NCI-H2081 treated with DMSO at 0.1 percent for 48 hours (cell line): ENCODE measurements at places on chromosomes 12 and 14.
A peak's percentile ranks its signal among the peaks of the same experiment; 100 is the strongest.

DNA sequence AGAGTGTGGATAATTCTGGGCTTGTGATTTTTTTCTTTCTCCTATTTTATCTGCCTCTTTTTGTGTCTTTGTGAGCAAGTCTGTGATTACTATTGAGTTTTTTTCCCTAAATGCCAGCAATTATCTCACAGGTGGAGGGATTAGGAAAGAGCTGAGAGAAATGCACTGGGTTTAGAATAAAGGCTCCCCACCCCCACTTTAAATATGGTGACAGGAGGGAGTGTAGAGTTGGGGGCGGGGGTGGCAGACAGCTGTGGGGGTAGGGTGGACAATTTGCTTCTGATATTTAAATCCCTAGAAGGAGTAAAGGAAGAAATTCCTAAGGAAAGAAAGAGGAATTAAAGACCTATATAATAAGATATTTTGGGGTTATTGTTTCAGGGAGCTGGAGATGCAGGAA is 145.9 kb downstream of the NRXN3 start:
- no peak for DNase-seq

DNA sequence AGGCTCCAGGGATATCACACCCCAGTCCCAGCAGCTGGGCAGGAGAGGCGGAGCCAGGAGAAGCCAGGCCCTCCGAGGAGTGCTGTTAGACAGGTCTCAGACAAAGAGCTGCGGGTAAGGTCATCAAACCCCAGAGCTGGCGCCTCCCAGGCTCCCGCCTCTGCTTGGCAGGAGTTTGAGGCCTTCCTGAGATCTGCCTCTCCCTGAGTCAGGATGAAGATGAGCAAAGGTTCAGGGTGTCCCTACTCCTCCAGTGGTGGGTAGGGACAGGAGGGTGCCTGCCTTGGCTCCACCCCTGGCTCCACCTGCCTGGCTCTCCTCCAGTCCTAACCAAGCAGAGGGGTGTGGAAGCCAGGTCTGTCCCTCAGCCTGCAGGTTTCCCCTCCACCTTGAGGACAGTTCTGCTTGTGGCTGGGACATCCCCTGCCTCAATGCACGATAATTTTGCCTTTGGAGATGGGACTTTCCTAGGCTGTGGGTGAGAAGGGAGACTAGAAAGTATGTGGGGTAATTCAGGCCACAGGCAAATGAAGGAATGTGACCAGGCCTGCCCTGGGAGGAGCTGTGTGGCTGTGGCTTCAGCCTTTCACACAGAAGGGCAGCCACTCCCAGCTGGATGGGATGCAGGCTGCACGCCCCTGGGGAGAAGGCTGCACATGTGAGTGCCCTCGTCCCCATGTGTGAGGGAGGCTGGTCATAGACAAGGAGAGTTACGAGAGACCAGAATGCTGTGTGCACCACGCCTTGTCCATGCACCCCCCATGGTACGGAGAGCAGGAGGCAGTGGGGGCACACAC is 2.2 kb downstream of the PLEKHG6 start:
- no peak for DNase-seq

GRCh38 chr14:45868377-45868776 is 615.4 kb upstream of the MIS18BP1 start:
- no peak for DNase-seq

- no peak for DNase-seq
These were observed 50.7 kb downstream of the FLRT2 start for GRCh38 chr14:85580536-85581140.

GRCh38 chr12:65278576-65279368 is at the start of gene MSRB3:
MSRB3 (plus strand) TSS chr12:65278683; CDS start chr12:65308580, 29,897 bp downstream.
- DNase-seq = no peak

DNA sequence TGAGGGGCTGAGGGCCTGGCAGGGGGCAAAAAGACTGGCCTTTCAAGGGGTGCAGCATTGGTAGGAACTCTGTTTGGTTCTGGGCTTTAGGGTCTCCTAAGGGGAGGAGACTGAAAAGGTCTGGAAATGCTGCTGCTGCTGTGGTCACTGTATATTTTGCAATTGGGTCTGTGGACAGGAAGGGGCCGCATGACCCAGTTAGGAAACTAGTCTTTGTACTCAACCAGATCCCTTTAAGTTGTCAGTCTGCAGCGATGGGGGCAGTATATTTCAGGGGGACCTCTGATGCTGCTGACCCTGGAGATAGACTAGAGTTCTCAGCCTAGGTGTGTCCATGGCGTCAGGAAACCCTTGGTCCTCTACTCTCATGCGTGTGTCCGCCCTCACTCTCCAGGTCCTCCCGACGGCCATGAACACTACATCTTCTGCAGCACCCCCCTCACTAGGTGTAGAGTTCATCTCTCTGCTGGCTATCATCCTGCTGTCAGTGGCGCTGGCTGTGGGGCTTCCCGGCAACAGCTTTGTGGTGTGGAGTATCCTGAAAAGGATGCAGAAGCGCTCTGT is 4.0 kb downstream of the LTB4R start:
- DNase-seq = no peak

GRCh38 chr12:11881835-11882234 is 188.9 kb upstream of the BCL2L14 start:
- no peak for DNase-seq

DNA sequence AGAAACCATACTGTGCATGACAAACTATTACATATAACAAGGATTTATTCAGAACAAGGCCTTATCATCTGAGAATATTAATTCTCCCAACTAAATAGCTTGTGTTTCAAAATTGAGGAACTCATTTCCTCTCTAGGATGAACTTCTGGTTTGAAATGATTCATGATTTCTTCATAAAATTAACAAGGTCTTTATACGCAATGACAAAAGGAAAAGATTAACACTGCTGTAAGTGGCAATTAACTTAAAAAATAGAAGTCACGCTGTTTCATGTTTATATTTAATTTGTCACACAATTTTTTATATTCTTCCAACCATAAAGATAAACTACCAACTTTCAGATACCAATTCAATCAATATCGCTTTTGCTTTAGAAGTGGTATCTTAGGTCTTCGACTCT is 80.8 kb downstream of the GRIP1 start:
- peak; percentile 54 for DNase-seq

DNA sequence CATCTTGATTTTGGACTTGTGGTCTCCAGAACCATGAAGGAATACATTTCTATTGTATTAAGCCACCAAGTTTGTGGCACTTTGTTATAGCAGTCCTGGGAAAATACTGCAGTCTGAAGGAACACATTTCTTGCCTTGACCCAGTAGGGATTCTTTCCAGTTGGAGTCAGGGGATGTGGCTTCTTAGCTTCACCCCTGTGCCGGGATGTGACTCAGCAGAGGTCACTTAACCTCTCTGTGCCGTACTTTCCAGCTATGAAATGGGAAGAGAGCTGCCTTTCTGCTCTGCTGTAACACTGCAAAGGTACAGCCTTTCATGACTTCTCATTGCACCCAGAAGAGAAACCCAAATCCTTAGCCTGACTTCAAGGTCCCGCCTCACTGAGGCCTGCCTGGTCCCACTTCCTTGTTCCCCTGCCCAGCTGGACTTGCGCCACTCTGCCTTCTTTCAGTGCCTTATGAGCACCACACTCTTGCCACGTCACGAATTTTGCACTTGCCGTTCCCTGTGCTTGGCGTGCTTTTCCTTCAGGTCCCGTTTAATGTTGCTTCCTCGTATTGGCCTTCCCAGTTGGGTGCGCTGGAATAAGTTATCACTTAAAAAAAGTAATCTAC is 24.2 kb downstream of the CHST11 start:
- no peak for DNase-seq

DNA sequence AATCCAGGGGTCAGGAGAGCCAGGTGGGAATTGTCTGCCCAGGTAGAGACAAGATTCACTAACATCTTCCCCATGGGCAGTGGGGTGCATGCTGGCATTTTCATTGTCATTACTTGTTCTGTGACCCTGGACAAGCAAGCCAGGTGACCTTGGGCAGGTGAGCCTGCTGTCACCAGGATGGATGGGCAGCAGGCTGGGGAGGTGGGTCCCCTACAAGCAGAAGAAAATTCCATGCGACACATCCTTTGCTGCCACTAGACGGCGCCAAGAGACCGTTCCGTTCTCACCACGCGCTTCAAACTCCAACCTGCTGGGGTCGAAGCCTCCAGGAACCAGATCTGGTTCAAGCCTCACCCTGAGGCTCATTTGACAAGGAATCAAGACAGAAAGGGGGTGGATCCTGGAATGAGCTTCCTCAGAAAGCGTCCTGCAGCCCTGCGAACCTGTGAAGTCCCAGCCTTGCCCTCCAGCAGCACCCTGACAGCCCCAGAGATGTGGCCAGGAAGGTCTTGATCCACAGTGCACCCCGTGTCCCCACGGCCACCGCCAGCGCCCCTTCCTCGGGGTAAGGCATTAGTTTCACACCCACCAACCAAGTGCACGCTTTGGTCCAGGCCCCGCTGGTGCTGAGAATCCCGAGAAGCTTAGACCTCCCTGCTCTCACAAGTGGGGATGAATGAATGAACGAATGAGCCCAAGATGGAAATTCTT is 3.2 kb upstream of the DYNC1H1 start:
- DNase-seq = peak; percentile 69

- DNase-seq = no peak
These were observed 13.9 kb upstream of the PCED1B start for GRCh38 chr12:47065546-47065945.

DNA sequence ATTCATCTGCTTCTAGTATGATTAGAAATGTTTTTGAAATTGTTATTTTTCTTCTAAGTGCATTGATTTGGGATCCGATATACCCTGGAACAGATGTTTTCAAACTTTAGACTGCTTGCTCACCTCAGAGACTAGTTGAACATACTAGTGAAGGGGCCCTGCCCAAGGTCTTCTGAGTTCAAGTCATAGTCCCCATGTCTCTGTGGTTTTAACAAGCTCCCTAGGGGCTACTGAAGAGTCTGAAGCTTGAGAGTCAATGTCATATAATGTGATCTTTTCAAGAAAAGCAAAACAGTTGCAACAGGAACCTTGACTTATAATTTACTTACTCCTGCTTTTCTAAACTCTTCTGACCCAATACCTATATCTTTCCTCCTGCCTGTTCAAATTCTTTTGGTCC is 7.5 kb upstream of the UBE2N start:
- no peak for DNase-seq

GRCh38 chr12:67182551-67182950 is 86.6 kb upstream of the CAND1 start:
- DNase-seq = no peak
